ENCODE measurements at places on chromosomes 5 and 9. TPM values are rescaled to one million over a fixed set of nuclear protein-coding genes. Genes with fewer than 3 reads are reported as not detected.

Gene SMIM33
- total RNA-seq, result 0.19 TPM

Gene MEGF10
- not detected for total RNA-seq

Gene CXXC5
- total RNA-seq, result 5.1 TPM

Gene ADRB2
- 7.9 TPM for total RNA-seq

Gene FOXD4L5
- total RNA-seq, result 0.51 TPM

Gene NIPAL4
- total RNA-seq, result not detected

Gene SPEF2
- total RNA-seq, result 12.3 TPM

Gene LHX3
- 0.42 TPM for total RNA-seq

Gene PCDHGA9
- total RNA-seq, result 0.15 TPM

Gene PCDHB6
- not detected for total RNA-seq

Gene ICE1
- total RNA-seq, result 40.5 TPM

Gene CAMLG
- 34.6 TPM for total RNA-seq

Gene RPL7A
- 2,653 TPM for total RNA-seq

Gene NUP214
- total RNA-seq, result 106 TPM

Gene IL13
- 0.30 TPM for total RNA-seq

Gene SLC24A2
- total RNA-seq, result not detected

Gene HRH2
- 8.0 TPM for total RNA-seq

Gene CTXN3
- total RNA-seq, result not detected

Gene GGTA1
- total RNA-seq, result not detected
